Activated naive CD8-positive, alpha-beta T cell treated with anti-CD3 and anti-CD28 coated beads for 36 hours (primary cell): ENCODE measurements at places on chromosomes 7 and 10. TPM values are rescaled to one million over a fixed set of nuclear protein-coding genes. Genes with fewer than 3 reads are reported as not detected.

- peaks cover 2% of the 10 kb centered on the region for H3K4me1 ChIP-seq
- H3K27me3 ChIP-seq: peaks cover 16% of the 10 kb centered on the region
These were observed 44.1 kb upstream of the DMTF1 start for GRCh38 chr7:87107949-87108776.

DNA sequence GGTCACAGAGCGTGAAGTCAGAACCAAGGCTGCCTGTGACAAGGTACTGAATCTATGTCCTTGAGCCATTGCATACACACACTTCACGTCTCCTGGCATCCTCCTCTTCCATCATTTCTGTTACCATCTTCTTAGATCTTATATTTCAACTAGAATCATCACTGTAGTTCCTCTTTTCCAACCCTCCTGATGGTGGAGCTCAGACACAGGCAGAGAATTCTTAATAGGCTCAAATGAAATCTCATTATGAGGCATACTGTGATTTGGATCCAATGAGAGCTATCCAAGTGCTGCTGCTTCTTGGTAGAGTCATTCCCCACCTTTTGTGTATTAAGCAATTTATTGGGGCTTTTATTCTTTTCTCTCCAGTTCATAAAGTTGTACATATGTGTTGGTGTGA is 113.2 kb downstream of the CALCR start:
- no peak overlapping the region for H3K4me3 ChIP-seq
- no peaks in the 10 kb centered on the region for H3K27me3 ChIP-seq
- no peak for DNase-seq

GRCh38 chr7:65216469-65216868 is 157.2 kb upstream of the ZNF92 start:
- peaks cover 3% of the 10 kb centered on the region for H3K27me3 ChIP-seq
- DNase-seq: peak; percentile 53
- H3K4me3 ChIP-seq: no peak overlapping the region
- no peak overlapping the region for H3K27ac ChIP-seq

DNA sequence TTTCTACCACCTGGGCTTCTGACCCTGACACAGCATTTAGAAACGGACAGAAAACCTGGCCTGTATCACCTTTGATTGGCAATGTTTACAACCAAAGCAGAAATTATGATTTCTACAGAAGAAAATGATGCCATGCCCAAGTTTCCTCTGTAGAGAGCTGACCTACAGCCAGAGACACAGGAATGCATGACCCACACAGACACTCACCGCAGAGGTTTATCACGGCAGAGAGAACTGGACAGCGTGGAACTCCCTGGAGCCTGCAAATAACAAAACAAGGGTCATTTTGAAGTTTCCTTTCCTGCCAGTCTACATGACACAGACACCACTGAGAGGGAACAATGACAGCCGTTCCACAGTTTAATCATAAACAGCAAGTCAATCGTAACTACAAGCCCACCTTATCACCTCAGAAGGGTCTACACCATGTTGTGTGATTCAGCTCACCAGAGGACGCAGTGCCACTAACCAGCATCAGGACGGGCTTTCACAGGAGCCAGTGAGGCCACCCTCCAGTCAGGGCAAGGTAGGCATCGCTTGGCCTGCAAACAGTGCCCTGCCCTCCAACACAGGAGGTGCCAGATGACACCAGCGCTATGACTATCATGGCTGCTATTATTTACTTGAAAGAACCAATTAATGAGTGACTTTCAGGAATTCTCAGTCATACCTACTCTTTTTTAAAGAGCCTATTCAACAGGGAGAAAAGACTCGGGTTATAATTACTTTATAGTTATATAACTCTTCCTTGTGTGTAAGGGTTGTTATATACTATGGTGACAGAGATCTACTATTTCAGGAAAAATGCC is 139.9 kb downstream of the TNS3 start:
- DNase-seq: no peak
- H3K4me3 ChIP-seq: no peak overlapping the region
- no peaks in the 10 kb centered on the region for H3K27me3 ChIP-seq
- no peaks in the 10 kb centered on the region for H3K36me3 ChIP-seq
- H3K4me1 ChIP-seq: no peaks in the 10 kb centered on the region
- H3K27ac ChIP-seq: no peak overlapping the region

The SH2D4B gene
- total RNA-seq: 0.18 TPM

DNA sequence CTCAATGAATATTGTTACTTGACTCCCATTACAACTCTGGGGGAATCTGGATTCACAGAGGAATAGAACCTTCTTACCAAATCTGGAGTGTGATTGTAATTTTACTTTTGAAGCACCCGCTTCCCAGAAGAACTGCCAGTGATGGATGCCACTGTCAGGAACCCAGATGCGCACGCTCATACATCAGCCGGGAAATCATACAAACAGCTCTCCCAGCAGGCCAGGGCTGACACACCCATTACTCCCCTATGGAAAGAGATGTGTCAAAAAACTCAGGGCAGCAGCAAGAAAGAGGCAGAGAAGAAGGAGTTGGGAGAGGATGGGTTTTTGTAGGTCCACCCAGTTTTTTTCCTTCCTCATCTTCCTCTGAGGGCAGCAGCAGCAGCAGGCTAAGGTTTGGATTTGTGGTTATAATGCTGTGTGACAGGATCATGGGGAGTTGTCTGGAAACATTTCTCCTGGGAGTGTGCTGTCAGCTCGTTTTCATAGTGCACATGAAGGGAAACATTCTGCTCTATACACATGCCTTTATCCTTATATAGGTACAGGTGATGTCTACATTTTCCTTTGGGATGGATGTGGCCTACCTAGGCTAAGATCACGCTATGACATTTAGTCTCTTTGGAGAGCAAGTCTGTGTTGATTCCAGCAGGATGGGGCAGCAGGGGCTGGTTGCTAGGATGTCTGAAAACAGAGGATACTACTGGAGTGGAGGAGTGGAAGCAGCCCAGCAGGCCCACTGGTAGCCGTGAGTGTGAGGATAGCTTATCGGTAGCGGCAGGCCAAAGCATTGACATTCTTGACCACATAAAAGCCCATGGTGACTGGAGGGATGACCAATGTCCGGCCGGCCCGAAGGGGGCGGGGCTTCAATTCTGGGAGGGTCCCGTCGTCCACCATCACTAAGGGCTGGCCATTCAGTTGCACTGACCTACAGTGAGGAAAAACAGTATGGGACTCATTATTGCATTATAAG is 12.4 kb upstream of the HPS1 start:
- no peaks in the 10 kb centered on the region for H3K36me3 ChIP-seq
- no peak for DNase-seq
- no peaks in the 10 kb centered on the region for H3K4me1 ChIP-seq

- no peak overlapping the region for H3K27ac ChIP-seq
- no peak overlapping the region for H3K4me3 ChIP-seq
- no peaks in the 10 kb centered on the region for H3K27me3 ChIP-seq
- DNase-seq: no peak
These were observed 48.6 kb upstream of the SLIT1 start for GRCh38 chr10:97234400-97234799.

- DNase-seq: no peak
- H3K27ac ChIP-seq: peak overlapping the region; percentile 14
These were observed 97.1 kb upstream of the MXI1 start for GRCh38 chr10:110110338-110110737.

DNA sequence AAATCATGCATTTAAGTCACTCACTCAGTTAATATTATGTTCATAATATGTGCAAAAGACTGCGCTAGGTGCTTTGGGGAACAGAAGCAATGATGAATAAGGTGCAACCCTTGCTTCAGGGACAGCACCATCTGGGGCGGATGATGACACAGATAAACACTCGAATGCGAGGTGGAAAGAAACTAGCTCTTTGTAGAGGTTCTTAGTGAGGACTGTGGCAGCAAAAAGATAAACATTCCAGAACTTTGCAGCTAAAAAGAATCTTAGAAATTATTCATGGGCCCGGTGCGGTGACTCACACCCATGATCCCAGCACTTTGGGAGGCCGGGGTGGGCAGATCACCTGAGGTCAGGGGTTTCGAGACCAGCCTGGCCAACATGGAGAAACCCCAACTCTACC is 29.8 kb upstream of the CHST15 start:
- no peak overlapping the region for H3K27ac ChIP-seq
- no peak overlapping the region for H3K4me3 ChIP-seq
- no peaks in the 10 kb centered on the region for H3K36me3 ChIP-seq
- no peaks in the 10 kb centered on the region for H3K27me3 ChIP-seq
- DNase-seq: no peak

- no peak overlapping the region for H3K4me3 ChIP-seq
- H3K27me3 ChIP-seq: peaks cover 45% of the 10 kb centered on the region
- H3K27ac ChIP-seq: no peak overlapping the region
- no peak for DNase-seq
- H3K4me1 ChIP-seq: peaks cover 3% of the 10 kb centered on the region
- H3K36me3 ChIP-seq: no peaks in the 10 kb centered on the region
These were observed 8.1 kb downstream of the CYP26A1 start for GRCh38 chr10:93081834-93082233.

The NUTM2E gene
- total RNA-seq: not detected

DNA sequence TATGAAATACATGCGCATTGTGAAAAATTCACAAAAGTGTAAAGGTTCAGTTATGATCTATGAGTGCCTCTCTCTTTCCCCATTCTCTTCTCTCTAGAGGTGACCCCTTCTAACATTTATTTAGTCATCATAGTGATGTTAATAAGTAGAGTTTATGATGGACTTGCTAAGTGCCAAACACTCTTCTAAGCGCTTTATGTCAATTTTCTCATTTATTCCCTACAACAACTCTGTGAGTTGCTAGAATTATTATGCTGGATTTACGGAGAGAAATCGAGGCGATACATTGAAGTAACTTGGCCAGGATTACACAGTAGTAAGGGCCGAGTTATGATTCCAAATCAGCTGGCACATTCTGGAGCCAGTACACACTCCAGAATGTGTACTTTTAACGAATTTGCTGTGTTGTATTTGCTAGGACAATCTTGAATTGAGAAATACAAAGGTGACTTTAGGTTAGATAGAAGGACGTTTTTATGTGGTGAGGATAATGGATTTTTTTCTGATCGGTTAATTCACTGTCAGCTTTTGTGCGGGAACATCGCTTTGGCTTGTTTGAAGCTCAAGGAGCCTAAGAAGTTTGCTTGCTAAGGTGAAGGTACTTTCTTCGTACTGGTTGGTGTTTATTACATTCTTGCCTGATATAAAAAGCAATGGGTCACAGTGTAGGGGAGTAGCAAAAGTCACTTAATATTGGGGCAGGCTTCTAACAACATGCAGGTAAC is 1.4 kb downstream of the ATRNL1 start:
- no peak for DNase-seq
- H3K4me1 ChIP-seq: peaks cover 8% of the 10 kb centered on the region
- H3K27ac ChIP-seq: no peak overlapping the region
- peaks cover 49% of the 10 kb centered on the region for H3K27me3 ChIP-seq
- peak overlapping the region; percentile 71 for H3K4me3 ChIP-seq

GRCh38 chr10:60186315-60187071 is 203.2 kb downstream of the ANK3 start:
- no peak overlapping the region for H3K4me3 ChIP-seq
- no peaks in the 10 kb centered on the region for H3K4me1 ChIP-seq
- no peak overlapping the region for H3K27ac ChIP-seq
- no peaks in the 10 kb centered on the region for H3K36me3 ChIP-seq
- DNase-seq: no peak

- no peaks in the 10 kb centered on the region for H3K27me3 ChIP-seq
- peaks cover 64% of the 10 kb centered on the region for H3K4me1 ChIP-seq
- H3K27ac ChIP-seq: peak overlapping the region; percentile 97
- DNase-seq: peak; percentile 31
- H3K36me3 ChIP-seq: peaks cover 13% of the 10 kb centered on the region
These were observed 8.6 kb upstream of the LRRN3 start for GRCh38 chr7:111082351-111082750.

DNA sequence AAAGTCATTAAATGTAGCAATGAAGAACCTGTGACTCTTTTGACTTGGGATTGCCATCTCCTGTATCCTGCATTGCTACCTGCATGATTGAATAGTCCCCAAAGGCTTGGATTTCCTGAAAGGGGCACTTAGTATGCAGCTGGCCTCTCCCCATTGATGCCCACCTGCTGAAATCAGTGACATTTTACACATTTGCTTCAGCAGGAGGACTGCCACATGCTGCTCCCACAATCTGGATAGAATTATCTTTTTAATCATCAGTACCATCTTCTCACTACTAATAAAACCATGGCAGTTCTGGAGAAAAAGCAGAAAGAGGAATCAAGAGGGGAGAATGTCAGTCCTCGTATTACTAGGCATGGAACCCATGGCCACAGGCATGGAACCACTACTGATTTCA is 67.8 kb downstream of the SLC13A1 start:
- no peak overlapping the region for H3K27ac ChIP-seq
- H3K4me1 ChIP-seq: no peaks in the 10 kb centered on the region
- no peaks in the 10 kb centered on the region for H3K27me3 ChIP-seq
- H3K4me3 ChIP-seq: no peak overlapping the region
- DNase-seq: no peak
- H3K36me3 ChIP-seq: no peaks in the 10 kb centered on the region

- no peak overlapping the region for H3K27ac ChIP-seq
- no peaks in the 10 kb centered on the region for H3K27me3 ChIP-seq
- DNase-seq: no peak
- no peaks in the 10 kb centered on the region for H3K36me3 ChIP-seq
- H3K4me1 ChIP-seq: no peaks in the 10 kb centered on the region
These were observed 259.9 kb upstream of the ZMIZ1 start for GRCh38 chr10:78808736-78809367.

DNA sequence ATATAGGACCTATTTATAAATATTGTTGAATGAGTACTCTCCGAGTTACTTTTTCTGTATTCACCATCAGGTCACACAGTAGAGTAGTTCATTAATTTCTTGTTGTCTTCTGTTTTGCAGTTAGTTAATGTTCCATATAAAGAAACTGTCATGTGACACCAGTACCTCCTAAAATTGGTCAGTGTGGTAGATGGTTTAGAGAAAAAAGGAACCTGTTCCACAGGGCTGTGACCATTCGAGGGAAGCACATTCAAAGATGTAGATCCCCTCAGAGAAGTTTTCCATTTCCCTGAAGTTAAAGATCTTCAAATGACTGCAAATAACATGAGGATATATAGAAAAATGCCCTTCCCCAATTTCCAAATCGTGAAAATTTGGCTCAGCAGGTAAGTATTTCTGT is 45.7 kb downstream of the PRPF18 start:
- no peak for DNase-seq
- H3K36me3 ChIP-seq: peaks cover 7% of the 10 kb centered on the region
- no peaks in the 10 kb centered on the region for H3K4me1 ChIP-seq
- no peak overlapping the region for H3K27ac ChIP-seq

- no peaks in the 10 kb centered on the region for H3K4me1 ChIP-seq
- no peaks in the 10 kb centered on the region for H3K27me3 ChIP-seq
These were observed 519.1 kb upstream of the FOXK1 start for GRCh38 chr7:4162884-4163564.
